ENCODE measurements at places on chromosomes 11 and 22.

DNA sequence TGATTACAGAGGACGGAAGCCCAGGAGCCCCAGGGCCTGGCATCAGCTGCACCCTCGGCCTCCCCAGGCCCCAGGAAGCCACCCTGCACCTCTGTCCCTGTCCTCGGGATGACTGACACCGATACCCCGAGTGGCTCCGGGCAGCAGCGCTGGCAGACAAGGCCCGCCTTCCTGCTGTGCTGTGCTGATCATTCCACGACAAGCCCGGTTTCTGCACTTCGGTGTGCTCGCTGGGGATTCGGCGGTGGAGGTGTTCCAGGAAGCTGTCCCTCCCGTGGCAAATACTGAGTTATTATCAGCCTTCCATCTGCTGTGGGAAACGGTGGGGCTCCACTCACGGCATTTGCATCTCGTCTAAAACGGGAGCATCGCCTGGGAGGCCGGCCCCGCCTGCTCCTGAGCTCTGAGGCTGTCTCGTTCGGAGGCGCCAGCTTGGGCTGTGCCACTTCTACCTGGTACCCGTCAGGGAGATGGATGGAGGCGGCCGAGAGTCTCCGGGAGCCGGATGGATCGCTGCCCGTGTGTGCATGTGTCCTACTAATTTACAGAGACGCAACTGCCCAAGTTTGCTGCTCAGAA, 506.1 kb downstream of the BRD1 start:
- no peak for DNase-seq

DNA sequence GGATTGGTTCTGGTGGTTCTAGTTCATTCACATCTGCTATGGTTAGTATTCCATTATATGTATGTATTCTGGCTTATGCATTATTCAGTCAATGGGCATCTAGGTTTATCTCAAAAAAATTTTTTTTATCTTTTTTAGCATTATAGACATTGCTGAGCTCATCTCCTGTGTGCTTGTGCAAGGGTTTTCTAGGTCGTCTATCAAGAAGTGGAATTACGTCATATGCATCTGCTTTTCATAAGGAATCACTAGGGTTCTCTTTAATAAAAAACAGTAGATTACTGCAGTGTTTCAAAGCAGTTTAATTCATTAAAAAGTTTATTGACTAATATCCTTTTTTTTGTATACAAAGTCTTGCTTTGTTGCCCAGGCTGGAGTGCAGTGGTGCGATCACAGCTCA, 21.3 kb downstream of the TBC1D22A start:
- no peak for DNase-seq

- no peak for DNase-seq
Observed at GRCh38 chr11:57779276-57779675, 17.7 kb downstream of the CTNND1 start.

DNA sequence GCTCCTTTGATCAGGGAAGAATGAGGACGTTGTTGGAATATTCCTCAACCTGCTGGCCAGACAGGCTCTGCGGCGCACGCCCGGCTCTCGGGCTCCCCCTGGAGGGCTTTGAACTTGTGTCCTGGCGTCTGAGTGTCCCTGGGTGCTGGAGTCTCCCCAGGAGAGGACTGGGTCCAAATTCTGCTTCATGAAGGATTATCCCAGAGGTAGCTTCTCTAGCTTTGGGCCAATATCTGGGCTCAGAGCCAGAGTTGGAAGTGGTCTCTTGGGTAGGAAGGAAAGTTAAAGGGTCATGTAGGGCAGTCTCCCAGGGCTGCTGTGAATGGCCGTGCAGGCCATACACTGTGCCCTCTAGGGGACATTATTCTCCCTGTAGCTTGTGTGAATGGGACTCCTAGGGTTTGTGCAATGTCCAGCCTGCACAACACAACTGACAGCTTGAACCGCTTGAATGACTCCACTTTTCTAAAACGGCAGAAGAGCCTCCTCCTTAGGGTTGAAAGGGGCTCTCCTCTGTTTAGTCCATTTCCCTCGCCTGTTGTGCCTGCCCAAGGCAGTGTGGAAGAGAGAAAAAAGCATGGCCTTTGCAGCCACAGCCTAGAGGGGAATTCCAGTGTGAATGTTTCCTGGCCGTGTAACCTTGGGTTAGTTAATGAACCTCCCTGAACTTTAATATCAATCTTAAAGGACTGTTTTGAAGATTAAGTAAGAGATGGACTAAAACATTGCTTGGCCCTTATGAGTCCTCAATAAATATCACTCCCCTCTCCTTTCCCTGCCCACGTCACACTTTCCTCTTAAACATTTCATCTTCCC, 111.2 kb upstream of the THY1 start:
- peak; percentile 45 for DNase-seq

- DNase-seq, result no peak
Observed at GRCh38 chr22:27751277-27752070, 50.1 kb downstream of the MN1 start.

DNA sequence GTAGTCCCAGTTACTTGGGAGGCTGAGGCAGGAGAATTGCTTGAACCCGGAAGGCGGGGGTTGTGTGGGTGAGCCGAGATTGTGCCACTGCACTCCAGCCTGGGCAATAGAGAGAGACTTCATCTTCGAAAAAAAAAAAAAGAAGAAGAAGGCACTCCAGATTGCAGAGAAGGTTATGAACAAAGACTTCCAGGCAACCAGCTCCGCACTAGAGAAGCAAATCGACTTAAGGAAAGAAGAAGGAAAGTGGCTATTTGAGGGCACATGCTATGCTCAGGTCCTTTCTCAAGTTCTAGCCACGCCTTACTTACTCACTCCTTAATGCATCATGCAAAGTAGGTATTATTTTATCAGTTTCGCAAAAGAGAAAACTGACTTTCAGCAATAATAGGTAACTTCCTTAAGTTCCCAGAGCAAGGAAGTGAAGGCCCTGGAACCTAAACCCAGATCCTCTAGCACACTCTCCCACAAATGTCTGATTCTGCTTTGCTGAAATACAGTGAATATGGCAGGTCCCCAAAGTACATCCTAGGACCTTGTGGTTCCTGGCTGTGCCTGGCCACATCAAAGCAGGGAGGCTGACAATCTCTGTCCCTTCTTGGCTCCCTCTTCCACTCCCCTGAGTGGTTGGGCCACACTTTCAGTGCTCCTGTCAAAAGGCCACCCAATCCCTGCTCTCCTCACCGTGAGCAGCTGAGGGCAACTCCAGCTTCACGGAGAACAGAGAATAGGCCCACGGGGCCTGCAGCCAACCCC, 14.2 kb downstream of the CD3E start:
- DNase-seq, result no peak

DNA sequence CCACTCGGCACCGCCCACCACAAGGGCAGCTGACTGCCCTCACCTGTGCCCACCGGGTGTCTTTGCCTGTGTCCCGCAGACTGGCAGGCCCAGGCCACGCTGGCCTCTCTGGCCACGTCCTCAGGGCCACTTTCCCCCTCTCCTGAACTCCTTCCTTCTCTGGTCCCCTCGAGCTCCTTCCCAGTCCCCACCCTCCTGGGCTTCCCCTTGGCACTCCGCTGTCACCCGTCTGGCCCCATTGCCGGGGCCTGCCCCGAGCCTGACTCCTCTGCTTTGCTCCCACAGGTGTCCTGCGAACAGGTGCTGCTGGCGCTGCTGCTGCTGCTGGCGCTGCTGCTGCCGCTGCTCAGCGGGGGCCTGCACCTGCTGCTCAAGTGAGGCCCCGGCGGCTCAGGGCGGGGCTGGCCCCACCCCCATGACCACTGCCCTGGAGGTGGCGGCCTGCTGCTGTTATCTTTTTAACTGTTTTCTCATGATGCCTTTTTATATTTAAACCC, 14.2 kb downstream of the MCAT start:
- DNase-seq, result no peak

GRCh38 chr11:18299721-18300120, 22.2 kb downstream of the HPS5 start:
- no peak for DNase-seq
